ENCODE measurements at places on chromosomes 5 and 9.

DNA sequence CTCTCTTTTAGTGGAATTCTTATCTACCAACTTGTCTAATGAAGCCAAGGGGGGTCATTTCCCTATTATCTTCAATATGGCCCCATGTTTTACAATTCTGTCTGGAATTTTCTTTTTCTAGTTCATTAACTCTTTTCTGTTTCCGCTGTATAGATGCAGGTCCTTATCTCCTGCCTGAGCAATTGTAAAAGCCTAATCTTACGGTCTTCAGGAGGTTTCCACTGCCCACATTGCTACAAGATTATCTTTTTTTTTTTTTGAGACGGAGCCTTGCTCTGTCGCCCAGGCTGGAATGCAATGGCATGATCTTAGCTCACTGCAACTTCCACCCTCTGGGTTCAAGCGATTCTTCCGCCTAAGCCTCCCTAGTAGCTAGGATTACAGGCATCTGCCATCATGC, 132.3 kb downstream of the UNC13B start:
- no peak for DNase-seq

DNA sequence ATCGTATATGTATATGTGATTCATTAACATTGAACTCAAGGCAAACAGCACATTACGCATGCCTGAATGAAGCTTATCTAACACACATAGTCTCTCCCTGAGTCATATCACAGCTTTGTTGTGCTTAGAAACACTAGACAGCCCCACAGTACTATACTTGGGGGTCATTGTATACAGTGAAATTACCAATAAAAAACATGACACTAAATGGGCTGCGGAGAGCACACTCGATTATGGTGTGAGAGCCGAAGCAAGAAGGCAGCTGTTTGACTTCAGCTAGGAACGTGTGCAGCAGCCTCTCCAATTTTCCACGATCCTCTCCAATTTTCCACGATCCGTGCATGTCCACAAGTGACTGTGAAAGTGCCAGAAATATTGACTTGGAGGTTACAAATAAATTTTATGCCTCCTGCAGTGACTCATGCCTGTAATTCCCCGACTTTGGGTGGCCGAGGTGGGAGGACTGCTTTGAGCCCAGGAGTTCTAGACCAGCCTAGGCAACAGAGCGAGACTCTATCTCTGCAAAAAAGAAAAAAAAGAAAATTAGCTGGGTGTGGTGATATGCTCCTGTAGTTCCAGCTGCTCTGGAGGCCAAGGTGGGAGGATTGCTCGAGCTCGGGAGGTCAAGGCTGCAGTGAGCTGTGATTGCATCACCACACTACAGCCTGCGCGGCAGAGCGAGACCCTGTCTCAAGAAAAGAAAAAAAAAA, 102.4 kb downstream of the DAPK1 start:
- DNase-seq: no peak

- no peak for DNase-seq
Measured at GRCh38 chr5:176187276-176188062, 50.8 kb upstream of the SIMC1 start.

GRCh38 chr9:21367957-21368356, at the start of gene IFNA13:
Gene IFNA13, minus strand, starts transcription at chr9:21368057. Its CDS starts 47 bp downstream, at chr9:21368010.
- DNase-seq: no peak

GRCh38 chr9:97480174-97480573, 21.3 kb upstream of the TMOD1 start:
- no peak for DNase-seq

DNA sequence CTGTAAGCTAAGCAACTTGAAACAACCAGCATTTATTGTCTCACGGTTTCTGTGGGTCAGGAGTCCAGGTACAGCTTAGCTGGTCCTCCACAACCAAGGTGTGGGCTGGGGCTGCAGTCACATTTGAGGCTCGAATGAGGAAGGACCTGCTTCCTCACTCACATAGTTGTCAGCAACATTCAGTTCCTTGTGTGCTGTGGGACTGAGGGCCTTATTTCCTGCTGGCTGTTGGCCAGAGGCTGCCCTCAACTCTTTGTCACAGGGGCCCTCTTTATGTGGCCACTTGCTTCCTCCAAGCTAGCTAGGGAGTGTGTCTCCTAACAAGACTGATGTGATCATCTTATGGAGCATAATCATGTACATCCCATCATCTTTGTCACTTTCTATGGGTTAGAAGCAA, 29.2 kb upstream of the SEMA4D start:
- peak; percentile 44 for DNase-seq

GRCh38 chr9:79266986-79267385, 304.8 kb upstream of the TLE4 start:
- no peak for DNase-seq

- no peak for DNase-seq
Measured at GRCh38 chr5:82163452-82164175, 114.5 kb downstream of the RPS23 start.

DNA sequence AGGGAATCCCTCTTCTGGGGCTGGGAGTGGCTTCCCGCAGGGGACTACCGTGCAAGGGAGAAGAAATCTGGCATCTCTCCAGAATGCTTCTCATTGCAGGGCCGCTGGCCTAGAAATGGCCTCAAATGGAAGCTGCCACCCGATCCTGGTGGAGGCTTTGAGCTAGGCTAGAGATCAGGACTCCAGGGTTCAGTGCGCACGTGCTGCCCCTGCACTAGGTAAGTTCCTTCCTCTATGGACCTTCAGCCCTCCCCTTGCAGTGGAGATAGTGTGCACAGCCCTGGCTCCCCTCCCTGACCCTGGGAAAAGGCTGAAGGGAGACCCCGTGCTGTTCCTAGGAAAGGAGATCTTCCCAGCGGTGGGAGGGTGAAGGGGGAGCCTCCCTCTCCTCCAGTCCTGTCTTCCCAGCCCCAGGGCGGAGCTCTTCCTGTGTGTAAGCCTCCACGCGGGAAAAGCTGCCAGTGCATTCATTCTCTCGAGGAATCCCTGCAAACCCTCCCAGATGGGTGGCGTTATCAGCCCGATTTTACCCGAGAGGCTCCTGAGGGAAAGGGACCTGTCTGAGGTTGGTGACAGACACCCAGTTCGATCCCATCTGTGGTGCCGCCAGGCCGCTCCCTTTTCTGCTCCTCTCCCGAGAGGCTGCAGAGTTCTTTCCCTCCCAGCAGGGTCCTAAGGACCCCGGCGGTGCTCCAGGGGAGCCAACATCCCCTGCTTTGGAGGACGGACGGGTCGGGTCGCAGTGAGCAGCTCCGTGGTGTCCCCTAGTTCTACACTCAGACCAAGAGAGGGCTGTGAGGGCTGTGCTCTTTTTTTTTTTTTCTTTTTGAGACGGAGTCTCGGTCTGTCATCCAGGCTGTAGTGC, 1.4 kb upstream of the CERCAM start:
- DNase-seq: no peak

DNA sequence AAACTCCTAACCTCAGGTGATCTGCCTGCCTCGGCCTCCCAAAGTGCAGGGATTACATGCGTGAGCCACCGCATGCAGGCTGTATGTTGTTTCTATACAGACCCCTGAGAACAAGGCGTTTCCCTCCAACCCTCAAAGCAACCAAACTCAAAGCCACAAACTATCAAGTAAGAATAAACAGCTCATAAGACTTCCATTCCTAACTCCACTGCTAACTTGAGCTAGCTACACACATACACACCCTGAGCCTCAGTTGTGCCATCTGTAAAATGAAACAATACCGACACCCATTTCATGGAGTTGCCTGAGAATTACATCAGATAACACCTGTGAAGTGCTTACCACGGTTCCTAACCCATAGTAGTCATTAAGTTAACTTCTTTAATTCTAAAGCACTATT, 70.8 kb downstream of the SERINC5 start:
- DNase-seq: no peak

DNA sequence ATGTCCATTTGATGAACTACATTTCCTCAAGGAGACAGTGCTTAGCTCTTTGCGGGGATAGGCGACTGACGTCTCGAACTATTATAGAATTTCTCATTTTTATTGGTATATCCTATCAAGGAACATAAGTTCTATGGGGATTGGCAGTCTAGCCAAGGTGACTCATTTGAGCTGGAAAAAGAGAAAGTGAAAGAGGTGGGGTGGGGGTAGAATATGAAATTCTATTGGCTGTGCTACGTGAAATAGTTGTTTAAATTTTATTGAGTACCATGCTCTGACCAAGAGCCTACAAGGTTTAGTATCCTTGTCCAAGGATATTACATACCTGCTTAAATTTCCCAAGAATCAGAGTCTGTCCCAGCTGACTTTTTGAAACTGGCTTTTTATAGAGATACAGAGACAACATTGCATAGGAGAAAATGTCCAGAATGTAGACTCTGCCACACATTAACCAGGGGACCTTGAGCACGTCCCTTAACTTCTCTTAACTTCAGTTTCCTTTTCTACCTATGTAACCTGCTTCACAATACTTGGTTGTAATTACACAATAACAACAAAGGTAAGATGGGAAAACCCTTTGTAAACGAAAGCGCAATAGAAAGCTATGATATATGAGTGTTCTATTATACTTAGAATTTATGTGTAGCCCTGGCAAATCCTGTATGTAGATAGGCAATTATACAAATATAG, 226.4 kb upstream of the WWC1 start:
- no peak for DNase-seq

DNA sequence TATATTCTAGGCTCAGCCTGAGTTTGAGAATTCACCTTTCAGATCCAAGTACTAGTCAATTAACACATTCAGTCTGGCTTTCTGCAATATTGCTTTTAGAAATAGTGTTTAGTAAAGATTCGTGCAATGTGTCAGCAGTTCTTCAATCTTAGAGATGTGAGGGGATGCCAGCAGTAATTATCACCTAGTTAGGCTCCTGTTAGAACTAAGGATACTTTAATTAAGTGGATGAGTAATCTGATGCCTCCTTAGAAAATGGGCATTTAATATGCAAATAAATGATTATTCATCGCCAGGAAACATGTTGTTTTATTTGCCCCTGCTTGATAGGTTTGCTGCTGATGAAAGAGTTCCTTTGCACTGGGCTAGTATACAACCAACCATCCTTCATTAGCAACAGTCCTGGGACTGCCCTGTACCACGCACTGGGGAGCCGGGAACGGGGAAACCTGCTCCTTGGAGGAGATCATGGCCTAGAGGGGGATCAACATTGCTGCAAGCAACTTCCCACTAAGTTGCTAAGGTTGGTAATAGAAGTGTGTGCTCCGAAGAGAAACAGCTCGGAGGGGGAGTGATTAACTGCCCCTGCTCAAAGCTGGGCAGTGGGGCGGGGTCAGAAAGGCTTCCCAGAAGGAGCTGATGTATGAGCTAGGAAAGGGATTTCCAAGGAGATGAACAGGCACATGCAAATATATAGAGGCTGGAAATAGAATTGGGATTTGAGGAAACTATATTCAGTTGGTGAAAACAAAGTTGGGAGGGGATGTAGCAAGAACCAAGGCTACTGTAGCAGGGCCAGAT, 231.8 kb downstream of the DRD1 start:
- DNase-seq: no peak

DNA sequence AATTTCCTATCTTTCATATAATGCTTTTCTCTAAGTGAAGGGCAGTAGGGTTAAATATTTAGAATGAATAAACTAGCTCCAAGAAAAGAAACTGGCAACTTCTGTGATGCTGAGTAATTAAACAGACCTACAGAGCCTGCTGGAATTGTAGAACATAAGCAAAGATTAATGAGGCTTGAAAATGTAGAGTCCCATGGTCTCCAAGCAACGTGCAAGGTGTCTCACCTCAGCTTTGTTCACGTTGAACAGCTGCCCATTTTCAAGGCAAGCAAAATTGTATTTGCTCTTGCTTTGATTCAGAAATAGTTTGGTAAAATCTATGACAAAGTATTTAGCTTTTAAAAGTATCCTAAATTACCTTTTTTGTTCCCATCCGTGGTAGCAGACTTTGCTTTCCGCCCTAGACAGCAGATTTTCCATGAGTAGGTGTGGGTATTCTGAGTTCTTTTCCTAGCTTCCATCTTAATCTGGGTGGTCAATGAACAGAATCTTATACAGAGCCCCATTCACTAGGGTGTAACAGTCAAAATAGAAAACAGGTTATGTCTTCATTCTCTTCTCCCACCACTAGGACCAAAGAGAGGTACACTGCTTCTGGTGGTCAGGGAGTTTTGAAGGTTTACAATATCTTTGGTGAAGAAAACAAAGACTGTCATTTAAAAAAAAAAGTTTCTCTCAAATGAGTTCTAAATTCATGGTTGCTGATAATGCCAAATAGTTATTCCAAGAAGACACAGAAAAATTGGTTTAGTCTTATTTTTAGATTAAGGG, 52.1 kb upstream of the TYRP1 start:
- DNase-seq: no peak

- DNase-seq: no peak
Measured at GRCh38 chr9:97484134-97484533, 17.3 kb upstream of the TMOD1 start.

DNA sequence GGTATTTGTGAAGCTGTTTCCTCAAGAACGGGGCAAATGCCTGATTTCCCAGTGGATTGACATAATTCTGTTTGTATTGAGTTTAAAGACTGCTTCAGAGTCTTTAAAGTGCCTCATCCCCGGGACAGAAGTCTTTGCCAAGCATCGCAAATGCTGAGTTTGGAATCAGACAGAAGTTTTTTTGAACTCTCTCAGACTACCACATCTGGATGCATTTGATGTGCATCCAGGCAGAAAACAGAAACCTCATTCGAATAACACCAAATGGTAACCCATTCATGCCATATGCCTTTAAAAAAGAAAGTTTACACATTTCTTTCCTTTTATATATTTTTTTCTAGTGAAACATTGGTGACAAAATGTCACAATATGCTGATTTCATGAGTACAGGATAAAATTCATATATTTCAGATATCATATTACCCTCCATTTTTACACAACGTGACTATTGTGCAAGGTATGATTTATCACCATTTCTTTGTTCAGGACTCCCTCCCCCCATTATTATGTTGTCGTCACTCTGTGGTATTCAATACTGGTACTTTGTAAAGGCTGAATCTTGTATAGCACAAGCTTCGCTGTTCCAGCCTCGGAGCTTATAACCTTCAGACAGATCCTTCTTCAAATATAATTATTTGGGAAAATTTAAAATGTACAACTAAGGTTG, 91.1 kb downstream of the ZNF608 start:
- no peak for DNase-seq

DNA sequence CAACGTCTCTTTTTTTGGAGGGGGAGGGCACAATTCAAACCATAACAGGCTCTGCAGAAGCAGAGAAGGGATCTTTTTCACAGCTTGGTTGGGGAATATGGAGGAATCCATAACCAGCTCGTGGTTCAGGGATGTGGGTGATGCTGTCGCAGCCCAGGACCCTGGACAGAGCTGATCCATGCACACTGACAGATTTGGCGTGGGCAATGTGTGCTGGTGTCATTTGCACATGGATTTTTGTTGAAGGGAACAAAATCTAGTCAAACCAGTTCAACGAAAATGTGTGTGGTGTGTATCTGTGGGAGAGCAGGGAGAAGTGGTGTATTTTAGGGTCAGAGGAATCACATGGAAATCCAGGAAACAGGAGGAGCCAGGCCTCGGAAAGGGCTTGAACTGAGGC, 4.2 kb downstream of the DOCK2 start:
- no peak for DNase-seq

- no peak for DNase-seq
Measured at GRCh38 chr9:75891771-75892215, 1.3 kb downstream of the PCSK5 start.

DNA sequence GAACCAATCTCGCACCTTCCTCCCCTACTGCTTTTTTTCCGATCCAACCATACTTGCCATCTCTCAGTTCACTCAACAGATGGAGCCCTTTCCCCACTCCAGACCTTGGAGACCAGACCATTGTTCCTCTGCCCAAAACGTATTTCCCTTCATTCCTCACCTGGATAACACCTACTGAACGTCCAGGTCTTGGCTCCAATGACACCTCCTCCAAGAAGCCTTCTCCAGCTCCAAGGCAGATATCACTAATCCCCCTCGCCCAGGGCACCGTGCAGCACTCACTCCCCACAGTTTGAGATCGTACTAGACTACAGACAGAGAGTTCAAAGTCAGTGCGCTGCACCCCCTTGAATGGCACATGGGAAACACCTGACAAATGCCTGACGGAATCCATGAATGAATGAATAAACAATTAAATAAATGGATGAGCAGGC, 47.1 kb upstream of the AKNA start:
- DNase-seq: no peak
